K562 (cell line): ENCODE measurements at places on chromosomes 2 and 18. TPM values are rescaled to one million over a fixed set of nuclear protein-coding genes. Genes with fewer than 3 reads are reported as not detected.

Gene TCF23
- not detected in 2 replicates for total RNA-seq

Gene CROCC2
- total RNA-seq = not detected in 2 replicates

Gene MOGAT1
- not detected in 2 replicates for total RNA-seq

Gene NR4A2
- 5.1 and 5.6 TPM in 2 replicates for total RNA-seq

Gene PFN4
- total RNA-seq = 0.16 and 0.56 TPM in 2 replicates

Gene SCYGR1
- not detected in 2 replicates for total RNA-seq

Gene NAGK
- total RNA-seq = 8.8 and 14.9 TPM in 2 replicates

Gene GPR17
- total RNA-seq = not detected in 2 replicates

Gene CD8B2
- total RNA-seq = not detected in 2 replicates

Gene SDC1
- 2.7 TPM in 2 replicates for total RNA-seq

Gene SLC16A14
- not detected in 2 replicates for total RNA-seq

- no peak overlapping the region for H3K4me3 ChIP-seq
- H3K4me1 ChIP-seq = no peaks in the 10 kb centered on the region
- peaks cover 66% of the 10 kb centered on the region for H3K27me3 ChIP-seq
- no peak overlapping the region for H3K27ac ChIP-seq
These were observed 42.9 kb downstream of the SH3BP4 start for GRCh38 chr2:234994438-234995321.

DNA sequence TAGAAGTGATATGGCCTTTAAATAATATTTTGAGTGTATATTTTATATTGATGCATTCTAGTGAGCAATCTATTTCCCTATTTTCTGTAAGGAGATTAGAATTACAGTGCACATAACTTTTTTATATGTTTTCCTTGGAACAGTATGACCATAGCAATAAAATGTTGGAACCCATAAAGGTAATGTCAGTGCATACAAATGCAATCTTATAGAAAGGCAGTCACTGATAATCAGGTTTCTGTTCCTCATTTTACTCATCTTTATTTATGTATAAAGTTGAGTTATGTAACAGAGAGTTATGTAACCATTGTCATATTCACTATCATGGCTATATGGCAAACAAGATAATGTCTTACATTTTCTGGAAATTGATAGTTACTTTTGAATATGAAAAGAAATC is 179.9 kb upstream of the NETO1 start:
- no peak overlapping the region for H3K27ac ChIP-seq
- DNase-seq = no peak
- no peaks in the 10 kb centered on the region for H3K27me3 ChIP-seq
- H3K4me1 ChIP-seq = no peaks in the 10 kb centered on the region

- no peak overlapping the region for H3K4me3 ChIP-seq
- no peaks in the 10 kb centered on the region for H3K36me3 ChIP-seq
- no peaks in the 10 kb centered on the region for H3K4me1 ChIP-seq
- no peak for DNase-seq
- H3K27ac ChIP-seq = no peak overlapping the region
- H3K27me3 ChIP-seq = peaks cover 12% of the 10 kb centered on the region; the same call in 1 of the 3 replicates
These were observed 149.8 kb downstream of the FAM210A start for GRCh38 chr18:13576598-13576997.

- H3K4me1 ChIP-seq = no peaks in the 10 kb centered on the region
- no peak overlapping the region for H3K4me3 ChIP-seq
- H3K27me3 ChIP-seq = peaks cover 14% of the 10 kb centered on the region
- no peaks in the 10 kb centered on the region for H3K36me3 ChIP-seq
- no peak overlapping the region for H3K27ac ChIP-seq
These were observed 16.9 kb upstream of the TEX44 start for GRCh38 chr2:231575612-231576256.

- H3K4me3 ChIP-seq = no peak overlapping the region
- peaks cover 69% of the 10 kb centered on the region for H3K4me1 ChIP-seq
- peak; percentile 29 for DNase-seq
- H3K27me3 ChIP-seq = no peaks in the 10 kb centered on the region
These were observed 3.5 kb upstream of the NOSTRIN start for GRCh38 chr2:168798888-168799410.

DNA sequence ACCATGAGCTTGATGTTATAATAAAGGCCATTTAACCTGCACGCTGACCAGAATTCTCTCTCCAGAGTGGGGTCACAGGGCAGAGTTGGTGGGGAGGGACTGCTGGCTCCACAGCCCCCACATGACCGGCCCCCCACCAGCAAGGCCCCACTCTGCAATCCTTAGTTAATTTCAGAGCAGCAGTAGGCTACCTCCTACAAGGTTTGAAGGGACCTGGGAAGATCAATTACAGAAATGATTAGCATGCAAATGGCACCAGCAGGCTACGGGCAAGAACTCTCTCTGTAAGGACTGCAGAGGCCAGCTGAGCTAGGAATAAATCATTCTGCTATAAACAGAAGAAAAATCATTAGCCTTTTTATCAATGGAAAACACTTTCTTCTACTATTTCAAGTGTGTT is 135.3 kb downstream of the C1D start:
- H3K4me3 ChIP-seq = no peak overlapping the region
- no peaks in the 10 kb centered on the region for H3K27me3 ChIP-seq
- DNase-seq = no peak
- no peaks in the 10 kb centered on the region for H3K4me1 ChIP-seq

DNA sequence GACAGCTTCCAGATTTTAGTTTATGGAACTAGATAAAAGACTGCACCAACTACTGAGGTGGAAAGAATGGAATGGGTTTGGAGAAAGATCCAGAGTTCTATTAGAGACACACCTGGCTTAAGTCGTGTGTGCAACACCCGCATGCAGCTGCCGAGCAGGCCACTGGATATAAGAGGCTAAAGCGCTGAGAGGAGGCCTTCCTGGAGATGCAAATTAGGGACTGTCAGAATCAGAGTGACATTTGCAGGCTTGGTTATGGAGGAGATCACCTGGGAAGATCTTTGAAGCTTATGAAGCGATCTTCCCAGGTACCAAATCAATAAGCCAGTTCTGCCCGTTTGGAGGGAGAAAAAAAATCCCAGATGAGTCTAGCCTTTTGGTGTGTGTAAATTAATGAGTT is 30.4 kb upstream of the KLHL29 start:
- 0 out of 3 replicates have a peak, but pooled peaks cover 2% of the 10 kb centered on the region for H3K27me3 ChIP-seq
- no peaks in the 10 kb centered on the region for H3K36me3 ChIP-seq
- peaks cover 10% of the 10 kb centered on the region for H3K4me1 ChIP-seq
- no peak overlapping the region for H3K27ac ChIP-seq

DNA sequence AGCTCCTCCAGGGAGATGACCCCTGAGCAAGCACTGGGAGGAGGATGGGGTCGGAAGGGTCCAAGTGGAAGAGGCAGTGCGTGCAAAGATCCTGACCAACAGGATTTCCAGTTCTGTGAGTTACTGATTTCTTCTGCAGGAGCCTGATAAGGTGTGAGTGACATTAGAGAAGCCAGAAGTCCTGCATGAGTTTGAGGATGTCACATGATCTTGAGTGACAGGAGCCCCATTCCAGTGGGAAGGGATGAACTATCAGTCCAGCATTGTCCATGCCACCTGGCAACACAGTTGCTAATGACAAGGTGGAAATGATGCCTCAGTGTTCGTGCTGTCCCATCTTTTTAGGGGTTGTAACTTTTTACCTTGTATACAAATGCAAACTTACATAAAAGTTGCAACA is 285.1 kb upstream of the HDAC4 start:
- no peak overlapping the region for H3K27ac ChIP-seq
- no peak overlapping the region for H3K4me3 ChIP-seq
- no peak for DNase-seq

DNA sequence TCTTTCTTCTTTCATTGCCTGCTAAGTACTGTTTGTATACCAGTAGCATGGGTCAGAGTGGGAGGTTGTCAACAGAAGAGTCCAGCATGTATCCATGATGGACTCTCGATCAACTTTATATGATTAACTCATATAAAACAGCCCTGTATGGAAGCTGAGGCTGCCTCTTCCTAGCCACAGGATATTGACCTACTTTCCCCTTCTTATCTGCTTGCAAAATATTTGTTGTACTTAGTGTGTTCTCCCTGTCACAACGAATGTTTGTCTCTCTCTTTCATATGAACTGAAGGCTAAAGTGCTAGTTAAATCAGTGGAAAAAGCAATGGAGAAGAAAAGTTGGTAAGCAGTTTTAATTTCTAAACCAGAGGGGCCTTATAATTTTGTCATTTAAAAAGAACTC is 17.8 kb downstream of the MYO1B start:
- no peak for DNase-seq
- no peaks in the 10 kb centered on the region for H3K4me1 ChIP-seq
- H3K4me3 ChIP-seq = no peak overlapping the region
- H3K36me3 ChIP-seq = no peaks in the 10 kb centered on the region
- no peak overlapping the region for H3K27ac ChIP-seq

DNA sequence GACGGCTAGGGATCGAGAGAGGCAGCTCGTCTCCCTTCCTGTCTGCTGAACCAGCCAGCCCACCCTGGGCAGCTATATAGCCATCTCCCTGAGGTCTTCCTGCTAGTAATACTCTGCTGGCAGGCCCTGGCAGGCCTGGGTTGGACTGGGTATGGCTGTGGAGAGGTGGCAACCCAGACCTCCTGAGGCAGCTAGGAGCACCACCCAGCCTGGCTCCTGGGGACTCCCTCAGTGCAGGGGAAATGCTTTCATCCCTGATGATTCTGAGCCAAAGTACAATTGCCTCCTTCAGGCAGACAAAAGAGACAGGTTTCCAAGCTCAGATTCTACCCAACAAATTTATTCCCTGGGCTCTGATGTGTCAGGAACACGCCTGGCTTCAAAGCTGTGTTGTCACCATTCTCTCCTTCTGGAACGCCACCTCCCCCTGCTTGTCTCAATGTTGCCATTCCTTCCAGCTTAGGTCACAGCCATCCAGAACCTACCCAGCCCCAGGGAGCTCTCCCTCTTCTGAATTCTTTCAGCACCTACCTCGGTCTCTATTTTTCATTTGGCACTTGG is 4.7 kb upstream of the DNAJB2 start:
- H3K36me3 ChIP-seq = no peaks in the 10 kb centered on the region
- no peaks in the 10 kb centered on the region for H3K27me3 ChIP-seq
- H3K4me3 ChIP-seq = no peak overlapping the region
- no peak overlapping the region for H3K27ac ChIP-seq
- peaks cover 26% of the 10 kb centered on the region for H3K4me1 ChIP-seq

- peaks cover 4% of the 10 kb centered on the region; the same call in 1 of the 3 replicates for H3K36me3 ChIP-seq
- no peaks in the 10 kb centered on the region for H3K27me3 ChIP-seq
- no peak overlapping the region for H3K4me3 ChIP-seq
These were observed 4.8 kb downstream of the MEX3C start for GRCh38 chr18:51192696-51193095.

DNA sequence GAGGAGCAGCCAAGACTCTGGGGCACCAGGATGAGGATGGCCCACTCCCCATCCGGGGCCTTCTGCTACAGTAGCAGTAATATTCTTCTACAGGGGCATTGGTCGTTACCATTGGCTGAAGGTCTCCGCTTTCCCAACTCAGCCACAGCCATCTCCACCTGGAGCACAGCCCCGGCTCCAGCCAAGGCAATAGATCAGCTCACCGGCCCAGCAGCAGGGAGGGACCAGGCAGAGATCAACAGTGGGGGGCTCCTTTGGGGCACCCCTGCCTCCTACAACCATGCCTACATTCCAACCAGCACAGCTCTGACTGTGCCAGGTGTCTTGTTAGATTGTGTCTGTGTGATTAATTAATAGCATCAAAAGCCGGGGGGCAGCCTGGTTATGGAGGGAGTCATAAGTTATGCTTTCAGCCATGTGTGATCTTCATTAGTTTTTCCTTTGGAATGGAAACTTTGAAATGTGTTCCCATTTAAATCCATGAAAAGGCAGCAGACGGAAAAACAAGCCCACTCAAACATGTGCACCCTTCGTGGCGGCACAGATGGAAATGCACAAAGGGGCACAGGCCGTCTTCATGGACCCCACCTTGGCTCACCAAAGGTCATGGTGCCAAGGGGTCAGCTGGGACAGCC is 68.6 kb upstream of the BZW1 start:
- H3K36me3 ChIP-seq = no peaks in the 10 kb centered on the region
- H3K4me3 ChIP-seq = no peak overlapping the region
- DNase-seq = no peak

GRCh38 chr2:147810883-147811765 is 33.7 kb upstream of the ACVR2A start:
- no peak overlapping the region for H3K27ac ChIP-seq
- no peak for DNase-seq
- peaks cover 2% of the 10 kb centered on the region; the same call in 1 of the 3 replicates for H3K4me1 ChIP-seq
- H3K4me3 ChIP-seq = no peak overlapping the region

GRCh38 chr2:66462501-66462825 is 27.5 kb downstream of the MEIS1 start:
- no peaks in the 10 kb centered on the region for H3K27me3 ChIP-seq
- no peak overlapping the region for H3K27ac ChIP-seq
- H3K36me3 ChIP-seq = no peaks in the 10 kb centered on the region
- H3K4me1 ChIP-seq = no peaks in the 10 kb centered on the region

DNA sequence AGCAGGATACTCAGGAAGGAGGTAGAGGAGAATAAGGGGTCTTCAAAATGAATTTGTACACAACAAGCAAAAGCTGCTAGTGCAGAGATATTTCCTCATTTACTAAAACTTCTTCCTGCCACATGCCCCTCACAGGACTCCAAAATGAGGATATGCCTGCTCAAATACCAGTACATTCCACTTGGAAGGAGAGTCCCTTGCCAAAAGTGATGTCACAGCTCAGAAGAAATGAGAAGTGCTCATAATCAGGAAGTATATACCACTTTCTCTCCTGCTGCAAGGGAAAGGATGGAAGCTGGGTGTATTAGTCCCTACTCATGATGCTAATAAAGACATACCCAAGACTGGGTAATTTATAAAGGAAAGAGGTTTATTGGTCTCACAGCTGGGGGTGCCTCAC is 87.7 kb upstream of the FSHR start:
- no peak overlapping the region for H3K27ac ChIP-seq
- no peaks in the 10 kb centered on the region for H3K27me3 ChIP-seq
- DNase-seq = no peak
- no peaks in the 10 kb centered on the region for H3K4me1 ChIP-seq
- no peak overlapping the region for H3K4me3 ChIP-seq
- no peaks in the 10 kb centered on the region for H3K36me3 ChIP-seq
